Activated CD4-positive, alpha-beta T cell treated with anti-CD3 and anti-CD28 coated beads, Interleukin-2, amount 10 ng/mL, durations not matched to agents 7 days and 5 days (primary cell): ENCODE measurements at places on chromosomes 13 and 19. TPM values are rescaled to one million over a fixed set of nuclear protein-coding genes. Genes with fewer than 3 reads are reported as not detected.
A peak's percentile ranks its signal among the peaks of the same experiment; 100 is the strongest.

DNA sequence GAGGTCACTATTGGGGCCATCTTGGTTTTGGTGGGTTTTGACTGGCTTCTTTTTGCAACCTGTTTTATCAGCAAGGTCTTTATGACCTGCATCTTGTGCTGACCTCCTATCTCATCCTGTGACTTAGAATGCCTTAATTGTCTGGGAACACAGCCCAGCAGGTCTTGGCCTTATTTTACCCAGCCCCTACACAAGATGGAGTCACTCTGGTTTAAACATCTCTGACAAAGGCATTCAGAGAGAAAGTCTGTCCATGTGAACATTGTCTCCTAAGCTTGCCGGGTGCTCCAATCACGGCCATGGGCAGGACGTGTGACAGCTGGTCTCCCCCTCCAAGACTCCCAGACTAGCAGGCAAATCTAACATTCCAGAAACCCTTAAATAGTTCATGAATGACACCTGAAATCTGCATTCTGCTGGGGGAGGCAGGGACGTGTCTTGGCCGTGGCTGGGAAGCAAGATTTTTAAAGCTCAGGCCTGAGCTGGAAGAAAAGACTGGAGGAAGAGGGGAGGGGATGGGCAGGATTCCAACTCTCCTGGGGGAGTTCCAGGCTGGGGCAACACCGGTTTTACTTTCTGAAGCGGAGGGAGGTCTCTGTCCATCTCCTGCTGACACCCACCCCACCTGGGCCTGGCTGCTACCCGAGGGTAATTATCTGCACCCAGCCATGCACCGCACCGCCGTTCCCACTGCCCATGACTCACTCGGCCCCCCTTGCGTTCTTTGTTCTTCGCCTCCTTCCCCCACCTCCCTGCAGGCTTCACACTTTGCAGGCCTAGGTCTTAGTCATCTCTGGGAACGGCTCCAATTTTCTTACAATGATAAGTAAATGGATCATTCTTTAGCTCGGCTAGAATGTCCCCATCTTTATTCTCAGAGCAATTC lies 11.6 kb upstream of the OR1M1 start:
- no peak for DNase-seq

DNA sequence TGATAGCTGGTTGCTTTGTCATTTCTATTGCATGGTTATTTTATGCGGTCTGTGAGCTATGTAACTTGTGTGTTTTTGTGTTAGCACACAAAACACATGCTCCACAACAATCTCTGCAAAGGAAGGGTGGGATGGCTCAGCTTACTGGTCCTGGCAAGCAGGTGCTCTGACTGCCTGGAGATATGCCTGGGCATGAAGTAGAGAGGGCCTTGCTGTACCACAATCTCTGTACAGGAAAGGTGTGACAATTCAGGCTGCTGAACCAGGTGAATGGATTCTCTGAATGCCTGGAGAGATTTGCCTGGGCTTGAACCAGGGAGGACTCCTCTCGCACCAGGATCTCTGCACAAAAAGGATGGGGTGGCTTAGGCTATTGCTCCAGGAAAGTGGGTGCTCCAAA lies 69.5 kb downstream of the STOML3 start:
- DNase-seq, result no peak

Gene ZNF865
- 14.2 TPM for total RNA-seq

Gene MIA
- 0.89 TPM for total RNA-seq

Gene SPTBN4
- total RNA-seq, result 0.23 TPM

Gene DMKN
- not detected for total RNA-seq

- DNase-seq, result no peak
These were observed 689.6 kb downstream of the SLITRK5 start for GRCh38 chr13:88360761-88361160.

Gene SCN1B
- 0.50 TPM for total RNA-seq

- DNase-seq, result no peak
These were observed 1.3 kb upstream of the SHANK1 start for GRCh38 chr19:50720921-50721381.

Gene RDH8
- not detected for total RNA-seq

GRCh38 chr19:39557811-39558623 lies 18.1 kb upstream of the EID2 start:
- peak; percentile 33 for DNase-seq

Gene LGALS4
- 2.1 TPM for total RNA-seq

Gene CALR3
- total RNA-seq, result not detected

DNA sequence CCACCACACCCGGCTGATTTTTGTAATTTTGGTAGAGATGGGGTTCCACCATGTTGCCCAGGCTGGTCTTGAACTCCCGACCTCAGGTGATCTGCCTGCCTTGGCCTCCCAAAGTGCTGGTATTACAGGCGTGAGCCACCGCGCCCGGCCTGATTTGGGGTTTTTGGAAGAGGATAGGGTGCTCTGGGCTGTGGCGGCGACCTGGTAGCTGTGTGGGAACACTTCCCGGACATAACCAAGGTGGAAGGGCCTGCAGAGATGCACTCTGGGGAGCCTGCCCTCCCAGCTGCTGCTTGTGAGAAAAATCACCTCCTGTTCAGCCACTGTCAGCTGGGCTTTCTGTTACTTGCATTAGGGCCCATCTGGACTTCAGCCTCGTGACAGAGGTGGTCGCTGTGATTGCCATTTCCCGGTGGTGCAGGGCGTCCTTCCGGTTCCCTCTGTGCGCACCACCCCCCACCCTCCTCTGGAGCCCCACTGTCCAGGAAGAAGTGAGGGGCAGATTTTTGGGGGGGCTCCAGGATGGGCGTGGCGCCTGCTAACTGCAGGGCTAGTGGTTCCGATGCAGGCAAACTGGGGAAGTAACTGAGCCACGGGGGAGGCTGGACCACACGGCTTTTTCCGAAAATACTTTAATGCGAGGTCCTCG lies 7.5 kb downstream of the IL4I1 start:
- DNase-seq, result no peak

Gene LSR
- total RNA-seq, result 3.5 TPM
